ENCODE measurements at places on chromosomes 4 and X.

DNA sequence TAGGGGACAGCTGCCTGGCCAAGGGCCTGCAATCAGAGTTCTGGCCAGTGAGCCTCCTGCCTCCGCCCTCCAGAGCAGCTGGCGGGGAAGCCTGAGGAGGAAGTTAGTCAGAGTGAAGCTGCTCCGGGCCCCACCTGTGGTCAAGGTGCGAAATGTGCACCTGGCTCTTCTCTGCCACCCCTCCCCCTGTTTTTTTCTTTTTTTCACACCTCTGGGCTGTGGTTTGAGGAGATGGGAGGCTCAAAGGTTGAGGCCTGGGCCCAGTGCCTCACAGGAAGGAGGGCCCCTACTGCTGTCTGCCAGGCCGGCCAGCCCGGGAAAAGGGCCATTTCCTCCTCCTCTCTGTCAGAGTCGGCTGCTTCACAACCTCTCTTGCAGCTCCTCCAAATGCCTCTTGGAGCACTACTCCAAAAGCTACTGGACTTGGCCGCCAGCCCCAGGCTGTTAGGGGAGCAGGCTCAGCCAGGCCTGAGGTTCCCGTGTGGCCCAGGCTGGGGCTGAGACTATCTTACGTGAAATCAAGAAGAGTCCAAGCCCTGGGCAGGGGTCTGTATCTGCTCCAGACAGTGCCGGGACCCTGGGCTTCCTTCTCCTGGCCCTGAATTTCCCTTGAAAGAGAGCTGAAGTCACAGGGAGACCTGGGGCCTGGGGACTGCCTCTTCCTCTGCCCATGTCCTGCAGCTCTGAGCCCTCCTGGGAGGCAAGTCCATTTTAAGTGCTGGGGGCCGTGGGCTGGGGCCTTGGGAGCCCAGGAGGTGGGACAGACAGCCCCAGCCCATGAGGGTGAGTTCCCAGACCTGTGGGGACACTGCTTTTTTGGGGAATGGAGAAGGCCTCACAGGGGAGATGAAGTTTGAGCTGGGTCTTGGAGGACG is 4.5 kb upstream of the CXCR3 start:
- DNase-seq = no peak

DNA sequence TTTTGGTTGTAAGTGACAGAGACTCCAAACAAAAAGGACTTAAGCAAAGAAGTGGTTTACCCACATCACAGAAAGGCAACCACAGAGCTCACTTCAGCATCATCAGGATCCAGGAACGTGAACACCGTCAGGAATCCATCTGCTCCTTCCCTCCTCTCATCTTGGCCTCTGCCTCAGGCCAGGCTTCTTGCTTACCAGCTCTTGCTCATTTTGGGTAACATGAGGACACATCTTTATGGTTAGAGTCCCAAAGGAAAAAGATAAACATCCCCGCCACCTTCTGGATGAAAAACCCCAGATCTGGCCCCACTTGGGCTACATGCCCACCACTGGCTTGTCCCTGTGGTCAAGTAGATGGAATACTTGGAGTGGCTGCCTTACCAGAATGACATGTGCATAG is 176.8 kb upstream of the RPL34 start:
- no peak for DNase-seq

DNA sequence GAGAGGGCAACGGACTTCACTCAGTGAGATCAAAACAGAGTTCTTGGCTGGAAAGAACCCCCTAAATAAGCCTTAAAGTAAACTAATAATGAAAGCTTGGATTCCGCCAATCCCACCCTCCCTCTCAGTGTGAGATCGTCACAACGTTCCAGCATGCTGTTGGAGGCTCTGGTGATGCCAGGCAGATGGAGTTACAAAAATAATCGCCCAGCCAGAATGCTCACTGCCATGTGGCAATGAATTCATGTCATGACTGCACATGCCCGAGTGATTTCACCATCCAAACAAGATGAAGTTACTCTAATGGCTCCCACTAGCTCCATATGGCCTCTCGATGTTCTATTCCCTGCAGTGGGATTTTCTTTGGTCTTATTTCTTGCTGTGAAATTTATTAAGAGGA is 248.0 kb downstream of the SPATA18 start:
- DNase-seq = no peak

GRCh38 chrX:16431266-16431665 is 218.7 kb upstream of the S100G start:
- DNase-seq = no peak

- no peak for DNase-seq
Observed at GRCh38 chrX:107687445-107687844, 59.1 kb downstream of the PRPS1 start.

DNA sequence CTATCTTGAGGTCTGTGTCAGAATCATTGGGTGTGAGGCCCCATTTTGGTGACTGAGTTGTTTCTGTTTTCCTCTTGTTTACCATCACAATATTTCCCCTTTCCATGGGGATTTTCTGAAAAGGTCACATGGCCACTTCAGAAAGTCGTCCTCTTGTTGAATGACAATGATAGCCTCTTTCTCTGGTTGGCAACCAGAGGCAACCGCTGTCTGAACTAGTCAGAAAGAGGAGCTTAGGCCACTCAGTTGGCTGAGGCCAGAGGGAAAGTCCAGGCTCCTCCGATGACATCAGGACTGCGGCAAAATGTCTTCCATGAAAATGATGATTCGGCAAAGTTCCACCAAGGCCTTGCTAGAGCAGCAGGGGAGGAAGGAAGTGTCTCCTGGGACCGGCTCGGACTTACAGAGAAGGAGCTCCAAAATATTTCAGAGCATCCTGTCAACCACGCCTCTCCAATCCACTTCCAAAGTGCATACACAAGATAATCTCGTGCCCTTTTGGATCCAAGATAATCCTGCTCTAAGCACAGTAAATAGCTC is 19.1 kb upstream of the RBM47 start:
- no peak for DNase-seq

DNA sequence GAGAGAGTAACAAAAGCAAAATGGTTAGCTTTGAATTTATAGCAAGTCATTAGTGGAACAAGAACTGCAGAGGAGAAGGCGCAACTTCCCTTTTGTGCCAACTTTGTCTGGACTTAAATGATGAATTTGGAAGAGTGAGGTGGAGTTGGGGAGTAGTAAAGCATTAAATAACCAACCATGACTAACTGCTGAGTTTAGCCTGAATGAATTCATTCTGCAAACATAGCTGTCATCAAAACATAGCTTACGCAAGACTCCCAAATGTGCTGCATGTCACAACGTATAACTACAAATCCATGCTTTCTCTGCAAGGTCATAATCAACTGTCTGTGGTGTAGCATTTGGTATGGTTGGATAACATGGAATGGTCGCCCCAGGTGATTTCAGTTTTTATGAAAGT is 75.9 kb upstream of the RPL34 start:
- no peak for DNase-seq

GRCh38 chr4:52172166-52172565 is 121.1 kb downstream of the SPATA18 start:
- DNase-seq = no peak

GRCh38 chr4:79820427-79820826 is 252.6 kb downstream of the ANTXR2 start:
- DNase-seq = no peak

GRCh38 chr4:124432500-124432899 is 280.0 kb downstream of the ANKRD50 start:
- no peak for DNase-seq

GRCh38 chr4:67608027-67608426 is 49.5 kb downstream of the STAP1 start:
- DNase-seq = no peak
